ENCODE measurements at places on chromosomes 7 and 10.

DNA sequence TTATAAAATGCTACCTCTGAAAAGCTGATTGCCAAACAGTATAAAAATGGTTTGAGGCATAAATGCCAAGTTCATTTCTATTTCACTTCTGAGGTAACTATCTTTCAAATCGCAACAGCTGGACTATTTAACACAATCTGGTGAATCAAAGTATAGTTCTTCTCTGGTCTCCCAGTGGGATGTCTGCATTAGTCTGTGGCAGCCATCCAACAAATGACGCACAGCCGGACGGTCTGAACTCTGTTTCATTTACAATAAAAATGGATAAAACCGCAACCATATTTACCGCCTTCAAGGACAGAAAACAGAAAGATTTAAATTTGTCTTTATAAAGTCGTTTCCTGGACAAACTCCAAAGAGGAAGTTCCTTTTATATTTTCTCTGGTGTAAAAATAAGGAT is 41.9 kb downstream of the ENO4 start:
- H3K4me3 ChIP-seq = no peak overlapping the region
- H3K27ac ChIP-seq = no peak overlapping the region
- DNase-seq = no peak
- H3K27me3 ChIP-seq = no peaks in the 10 kb centered on the region
- no peaks in the 10 kb centered on the region for H3K36me3 ChIP-seq
- peaks cover 11% of the 10 kb centered on the region for H3K4me1 ChIP-seq

GRCh38 chr10:120828763-120829319 is 22.3 kb upstream of the WDR11 start:
- DNase-seq = no peak
- peaks cover 2% of the 10 kb centered on the region for H3K4me1 ChIP-seq
- H3K27me3 ChIP-seq = no peaks in the 10 kb centered on the region
- H3K27ac ChIP-seq = no peak overlapping the region
- H3K36me3 ChIP-seq = no peaks in the 10 kb centered on the region
- no peak overlapping the region for H3K4me3 ChIP-seq

DNA sequence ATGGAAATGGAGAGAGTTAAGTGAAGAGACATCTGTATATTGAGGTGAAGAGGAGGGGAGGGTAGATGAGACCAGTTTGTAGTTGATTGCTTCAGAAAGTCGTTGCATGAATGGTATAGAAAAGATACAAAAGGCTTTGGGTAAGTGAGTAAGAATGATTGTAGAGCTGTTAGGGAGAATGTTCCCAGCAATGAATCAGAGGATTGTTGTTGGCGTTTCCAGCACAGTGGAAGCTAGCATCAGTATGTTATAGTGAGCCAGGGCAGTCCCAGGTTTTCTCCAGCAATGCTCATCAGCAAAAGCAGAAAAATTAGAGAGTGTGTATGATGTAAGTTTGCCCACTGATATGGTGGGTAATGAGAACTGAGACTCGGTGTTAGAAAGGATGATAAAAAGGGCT is 15.4 kb upstream of the CDK6 start:
- H3K27ac ChIP-seq = no peak overlapping the region
- no peak for DNase-seq
- H3K4me1 ChIP-seq = no peaks in the 10 kb centered on the region

- no peak for DNase-seq
- no peak overlapping the region for H3K27ac ChIP-seq
- no peaks in the 10 kb centered on the region for H3K36me3 ChIP-seq
- peaks cover 19% of the 10 kb centered on the region for H3K4me1 ChIP-seq
- no peaks in the 10 kb centered on the region for H3K27me3 ChIP-seq
These were observed 4.8 kb downstream of the BTRC start for GRCh38 chr10:101358706-101359300.

DNA sequence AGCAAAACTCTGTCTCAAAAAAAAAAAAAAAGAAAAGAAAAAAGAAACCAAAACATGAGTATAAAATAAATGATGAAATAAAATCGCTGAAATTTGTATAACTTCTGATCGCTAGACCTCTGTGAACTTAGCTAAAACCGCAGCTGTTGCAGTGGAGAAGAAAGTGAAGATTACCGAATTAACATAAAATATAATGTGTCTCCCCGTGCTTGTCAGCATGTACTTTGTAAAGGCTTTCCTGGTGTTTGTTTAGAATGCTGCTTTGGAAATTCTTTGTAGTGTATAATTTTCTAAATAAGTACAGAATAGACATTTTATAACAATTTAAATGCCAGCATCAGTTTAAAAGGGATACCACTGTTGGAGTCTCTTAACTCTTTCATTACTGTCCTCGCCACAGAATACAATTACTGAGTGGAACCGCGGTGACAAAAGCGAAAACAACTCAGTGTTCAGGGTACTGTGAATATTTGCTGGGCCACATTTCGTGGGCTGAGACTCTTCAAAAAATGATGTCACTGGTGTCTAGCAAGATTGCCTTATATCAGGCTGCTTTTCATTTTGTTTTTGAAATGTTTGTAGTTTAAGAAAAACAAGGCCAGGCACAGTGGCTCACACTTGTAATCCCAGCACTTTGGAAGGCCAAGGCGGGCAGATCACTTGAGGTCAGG is 167.7 kb downstream of the NSUN6 start:
- no peak overlapping the region for H3K27ac ChIP-seq
- H3K27me3 ChIP-seq = no peaks in the 10 kb centered on the region
- H3K36me3 ChIP-seq = no peaks in the 10 kb centered on the region
- DNase-seq = no peak
- no peaks in the 10 kb centered on the region for H3K4me1 ChIP-seq
- no peak overlapping the region for H3K4me3 ChIP-seq

DNA sequence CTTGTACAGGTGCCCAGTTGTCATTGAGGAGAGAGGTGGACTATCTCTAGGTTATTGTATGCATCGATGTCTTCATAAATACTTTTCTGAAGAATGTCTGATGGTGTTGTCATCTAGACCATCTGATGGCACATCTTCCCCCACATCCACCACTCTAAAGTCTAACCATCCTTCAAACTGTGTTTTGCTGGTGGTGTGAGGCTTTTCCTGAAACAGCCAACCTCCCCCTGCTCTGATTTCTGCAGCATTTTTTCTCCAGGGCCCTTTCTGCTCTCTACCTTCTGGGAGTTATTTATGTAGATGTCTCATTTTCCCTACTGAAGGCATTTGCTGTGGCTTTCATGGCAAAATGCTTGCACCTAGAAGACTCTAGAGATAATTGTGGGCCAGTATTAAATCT is 1.5 kb downstream of the PLCE1 start:
- H3K4me1 ChIP-seq = peaks cover 4% of the 10 kb centered on the region
- no peaks in the 10 kb centered on the region for H3K36me3 ChIP-seq
- H3K4me3 ChIP-seq = no peak overlapping the region
- no peak for DNase-seq

DNA sequence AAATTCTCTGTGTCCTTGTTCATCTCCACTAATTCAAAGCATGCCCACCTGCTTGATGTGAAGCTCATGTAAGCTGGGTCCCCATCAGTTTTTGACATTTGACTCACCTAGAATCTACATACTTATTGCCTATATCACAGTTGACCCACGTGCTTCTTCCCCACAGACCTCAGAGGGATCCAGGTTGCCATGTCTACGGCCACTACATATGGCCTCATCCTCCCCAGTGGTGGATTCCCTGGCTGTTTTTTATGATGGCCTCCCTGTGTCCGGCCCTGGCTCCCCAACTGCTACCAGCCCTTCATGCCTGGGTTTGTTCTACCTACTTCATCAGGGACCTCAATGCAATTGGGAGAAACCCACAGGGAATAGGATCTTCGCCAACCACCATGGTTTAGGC is 187.4 kb upstream of the GDF10 start:
- no peaks in the 10 kb centered on the region for H3K36me3 ChIP-seq
- no peak overlapping the region for H3K4me3 ChIP-seq
- no peak for DNase-seq
- H3K27me3 ChIP-seq = no peaks in the 10 kb centered on the region
- H3K4me1 ChIP-seq = no peaks in the 10 kb centered on the region

DNA sequence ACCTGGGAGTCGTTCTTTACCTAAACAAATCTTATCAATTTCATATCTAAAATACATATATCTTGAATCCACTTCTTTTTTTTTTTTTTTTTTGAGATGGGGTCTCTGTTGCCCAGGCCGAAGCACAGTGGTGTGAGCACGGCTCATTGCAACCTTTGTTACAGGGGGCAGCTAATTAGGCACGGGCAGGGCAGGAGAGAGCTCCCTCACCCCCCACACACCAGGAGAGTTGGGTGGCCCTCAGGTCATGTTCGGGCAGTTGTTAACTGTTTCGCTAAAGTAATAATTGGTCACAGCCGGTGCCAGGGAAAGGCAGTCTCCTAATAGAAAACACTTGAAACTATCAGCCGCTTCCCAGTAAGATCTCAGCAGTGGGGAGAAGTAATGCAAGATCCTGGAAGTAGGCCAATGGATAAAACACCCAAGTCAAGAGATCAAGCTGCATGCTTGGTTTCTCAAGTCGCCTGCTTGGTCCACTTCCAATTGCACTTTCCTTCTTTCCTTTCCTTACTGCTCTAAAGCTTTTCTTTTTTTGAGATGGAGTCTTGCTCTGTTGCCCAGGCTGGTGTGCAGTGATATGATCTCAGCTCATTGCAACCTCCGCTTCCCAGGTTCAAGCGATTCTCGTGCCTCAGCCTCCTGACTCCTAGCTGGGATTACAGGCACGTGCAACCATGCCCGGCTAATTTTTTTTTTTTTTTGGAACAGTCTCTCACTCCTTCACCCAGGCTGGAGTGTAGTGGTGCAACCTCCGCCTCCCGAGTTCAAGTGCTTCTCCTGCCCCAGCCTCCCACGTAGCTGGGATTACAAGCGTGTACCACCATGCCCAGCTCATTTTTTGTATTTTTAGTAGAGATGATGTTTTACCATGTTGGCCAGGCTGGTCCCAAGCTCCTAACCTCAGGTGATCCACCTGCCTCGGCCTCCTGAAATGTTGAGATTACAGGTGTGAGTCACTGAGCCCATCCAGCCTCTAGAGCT is 21.3 kb upstream of the EFCAB10 start:
- no peak for DNase-seq
- H3K4me1 ChIP-seq = no peaks in the 10 kb centered on the region
- no peaks in the 10 kb centered on the region for H3K36me3 ChIP-seq
- no peaks in the 10 kb centered on the region for H3K27me3 ChIP-seq
- no peak overlapping the region for H3K4me3 ChIP-seq

GRCh38 chr7:98870121-98870651 is 372 bp upstream of the TMEM130 start:
- H3K4me3 ChIP-seq = no peak overlapping the region
- no peaks in the 10 kb centered on the region for H3K4me1 ChIP-seq

DNA sequence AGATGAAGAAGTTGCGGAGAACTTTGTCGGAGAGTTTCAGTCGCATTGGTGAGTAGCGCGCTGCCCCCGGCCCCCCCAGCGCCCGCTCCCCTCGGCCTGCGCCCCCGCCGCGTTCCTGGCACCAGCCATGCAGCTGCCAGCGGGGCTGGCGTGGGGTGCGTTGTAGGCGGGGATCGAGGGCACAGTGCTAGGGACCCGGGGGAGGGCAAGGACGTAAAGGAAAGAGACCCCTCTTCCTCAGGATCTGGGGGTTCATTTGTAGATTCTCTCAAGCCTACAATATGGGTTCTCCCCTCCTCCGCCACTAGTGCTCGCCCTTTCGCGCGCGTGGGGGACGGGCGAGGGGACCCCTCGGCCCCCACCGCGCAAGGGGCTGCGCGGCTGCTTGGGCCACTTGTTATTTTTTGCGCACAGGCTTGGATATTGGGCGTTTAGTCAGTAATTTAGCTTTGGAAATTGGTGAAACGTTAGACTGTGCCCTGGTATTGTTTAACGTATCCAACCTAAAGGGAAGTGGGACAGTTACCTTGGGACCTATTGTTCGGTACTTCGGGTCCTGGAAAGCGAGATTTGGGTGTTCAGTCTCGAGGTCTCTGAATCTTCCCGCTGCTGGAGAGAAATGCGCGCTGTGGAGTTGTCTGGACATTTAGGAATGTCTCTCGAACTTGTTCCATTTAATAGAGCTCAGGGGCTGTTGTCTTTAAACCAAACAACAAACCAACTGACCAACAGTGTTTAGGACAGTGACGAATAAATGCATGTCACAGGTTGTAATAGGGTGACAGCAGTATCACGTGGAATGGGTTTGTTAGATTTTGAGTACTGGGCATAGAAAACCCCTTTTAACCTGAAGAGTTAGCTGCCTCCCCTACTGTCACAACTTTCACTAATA is 796 bp downstream of the CDK14 start:
- peaks cover 4% of the 10 kb centered on the region for H3K4me1 ChIP-seq
- no peak for DNase-seq
- H3K4me3 ChIP-seq = peak overlapping the region; percentile 75
- peak overlapping the region; percentile 95 for H3K27ac ChIP-seq

DNA sequence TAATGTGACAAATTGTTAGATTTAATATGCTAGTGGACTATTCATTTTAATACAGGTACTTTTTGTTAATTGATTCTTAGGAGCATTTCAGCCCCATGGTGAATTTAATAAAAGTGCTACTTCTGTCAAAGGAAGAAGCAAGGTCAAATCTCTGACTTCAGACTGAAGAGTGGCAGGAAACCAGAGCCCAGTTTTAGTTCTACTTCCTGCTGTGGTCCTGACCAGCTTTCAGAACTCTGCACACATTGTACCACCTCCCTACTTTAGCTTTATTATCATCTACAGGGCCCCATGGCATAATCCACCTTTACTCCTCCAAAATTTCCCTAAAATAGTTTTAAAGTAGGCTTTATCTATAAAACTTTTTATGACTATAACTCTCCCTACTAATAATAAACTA is 33.7 kb downstream of the CTTNBP2 start:
- no peak overlapping the region for H3K4me3 ChIP-seq
- H3K27me3 ChIP-seq = no peaks in the 10 kb centered on the region
- H3K4me1 ChIP-seq = peaks cover 6% of the 10 kb centered on the region

DNA sequence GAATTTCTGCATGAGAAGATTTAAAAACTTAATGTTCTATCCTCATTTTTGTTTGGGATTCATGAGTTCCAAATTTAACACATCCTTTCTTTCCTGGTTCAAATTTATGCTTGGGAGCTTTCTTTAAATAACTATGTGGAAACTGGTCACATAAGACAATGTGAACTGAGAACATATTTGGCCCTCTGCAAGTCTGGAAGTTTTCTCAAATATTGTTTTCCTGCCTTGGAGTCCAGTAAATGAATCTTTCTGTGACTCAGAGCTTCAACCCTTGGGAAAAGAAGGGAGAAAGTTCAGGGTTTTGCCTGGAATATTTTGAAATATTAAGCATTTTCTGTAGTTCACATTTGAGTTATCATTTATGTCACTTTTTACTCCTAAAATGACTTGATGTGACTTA is 559.0 kb upstream of the NRP1 start:
- no peak for DNase-seq
- H3K4me1 ChIP-seq = no peaks in the 10 kb centered on the region
- H3K27me3 ChIP-seq = no peaks in the 10 kb centered on the region

DNA sequence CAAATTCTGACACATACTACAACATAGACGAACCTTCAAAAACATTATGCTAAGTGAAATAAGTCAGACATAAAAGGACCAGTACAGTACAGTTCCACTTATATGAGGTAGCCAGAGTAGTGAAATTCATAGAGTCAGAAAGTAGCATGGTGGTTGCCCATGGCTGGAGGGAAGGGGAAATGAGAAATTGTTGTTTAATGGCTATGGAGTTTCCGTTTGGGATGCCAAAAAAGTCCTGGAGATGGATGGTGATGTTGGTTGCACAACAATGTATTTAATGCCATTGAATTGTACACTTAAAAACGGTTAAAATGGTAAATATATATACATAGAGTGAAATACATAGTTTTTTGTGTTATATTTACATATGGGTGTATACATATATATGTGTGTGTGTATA is 2.1 kb upstream of the SLC37A3 start:
- H3K4me1 ChIP-seq = peaks cover 17% of the 10 kb centered on the region
- H3K36me3 ChIP-seq = no peaks in the 10 kb centered on the region
- H3K27me3 ChIP-seq = no peaks in the 10 kb centered on the region

GRCh38 chr7:974820-975681 is at the start of gene COX19:
TSS of gene COX19 (minus strand) at chr7:975549. CDS start at chr7:975509, 40 bp downstream.
- no peaks in the 10 kb centered on the region for H3K27me3 ChIP-seq
- H3K36me3 ChIP-seq = peaks cover 17% of the 10 kb centered on the region
- H3K27ac ChIP-seq = peak within 1 kb of the TSS; percentile 94
- H3K4me3 ChIP-seq = peak within 1 kb of the TSS; percentile 89
- peak; percentile 94 for DNase-seq
- H3K4me1 ChIP-seq = peaks cover 12% of the 10 kb centered on the region
